ENCODE measurements at places on chromosomes 2 and 18.
A peak's percentile ranks its signal among the peaks of the same experiment; 100 is the strongest.

DNA sequence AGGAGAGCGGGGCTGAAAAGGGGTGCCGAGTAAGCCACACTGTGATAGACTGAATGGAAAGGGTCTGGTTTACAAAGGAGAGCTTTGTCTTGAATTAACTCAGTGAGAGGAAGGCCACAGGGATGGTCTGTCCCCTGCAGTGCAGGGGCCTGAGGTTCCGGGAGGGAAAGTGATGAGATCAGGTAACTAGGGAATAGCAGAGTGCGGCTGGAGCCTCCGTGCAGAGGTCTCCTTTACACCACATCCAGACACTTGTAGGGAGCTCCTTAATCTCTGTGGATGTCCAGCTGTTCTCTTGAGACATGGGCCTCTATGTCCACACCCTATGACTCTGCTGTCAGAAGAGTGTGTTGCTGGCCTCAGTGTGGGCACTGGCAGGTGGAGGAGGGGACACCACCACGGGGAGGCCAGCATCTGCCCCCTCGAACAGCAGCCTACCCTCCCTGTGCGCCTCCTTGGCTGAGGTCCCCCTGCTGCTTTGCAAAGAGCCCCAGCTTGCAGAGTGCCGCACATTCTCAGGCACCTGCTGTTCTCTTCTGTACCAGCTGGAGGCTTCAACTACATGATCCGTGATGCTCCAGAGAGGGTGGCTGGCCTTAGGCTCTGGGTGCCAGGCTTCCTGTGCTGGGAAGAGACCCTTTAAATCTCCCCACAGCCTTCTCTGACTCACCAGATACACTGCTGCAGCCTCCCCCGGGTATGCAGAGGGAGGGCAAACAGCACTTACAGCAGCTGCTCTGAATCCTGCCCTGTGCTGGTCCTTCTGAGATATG is 25.9 kb downstream of the ENOSF1 start:
- DNase-seq, result no peak

GRCh38 chr18:42950732-42951131 is 164.8 kb downstream of the RIT2 start:
- DNase-seq, result no peak

- peak; percentile 10 for DNase-seq
These were observed 634 bp downstream of the SPATS2L start for GRCh38 chr2:200306931-200307723.

DNA sequence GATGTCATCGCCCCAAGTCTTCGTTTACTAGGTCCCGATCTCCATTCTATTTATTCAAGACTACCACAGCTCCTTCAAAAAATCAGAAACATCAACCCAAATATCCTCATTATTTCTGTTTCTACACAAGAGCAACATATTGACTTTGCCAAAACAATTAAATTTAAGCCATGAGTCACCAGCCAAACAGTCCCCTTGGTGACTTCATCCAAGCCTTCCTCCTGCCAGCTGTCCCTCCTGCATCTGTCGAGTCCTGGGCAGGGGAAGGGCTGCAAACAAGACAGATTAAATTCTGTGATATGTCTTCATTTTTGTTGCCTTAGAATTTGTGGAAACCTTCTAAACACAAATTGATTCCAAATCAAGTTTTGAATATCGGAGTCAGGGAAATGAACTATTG is 110.3 kb downstream of the SP3 start:
- no peak for DNase-seq

DNA sequence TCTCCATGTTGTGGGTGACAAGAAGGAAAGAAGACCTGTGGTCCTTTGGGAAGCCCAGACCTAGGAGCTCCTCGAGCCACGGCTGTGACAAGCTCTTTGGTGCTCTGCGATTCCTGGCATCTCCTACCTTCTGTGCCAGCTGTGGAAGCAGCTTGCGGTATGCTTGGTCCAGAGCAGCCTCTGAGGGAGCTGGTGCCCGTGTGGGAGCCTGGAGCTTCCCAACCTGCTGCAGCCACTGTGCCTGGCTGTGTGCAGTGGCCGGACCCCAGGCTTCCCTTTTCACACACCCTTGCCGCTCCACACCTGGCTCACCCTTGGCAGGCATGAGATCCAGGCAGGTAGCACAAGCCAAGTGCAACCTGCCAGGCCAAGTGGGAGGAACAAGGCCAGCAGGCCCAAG is 1328.6 kb upstream of the SLC39A10 start:
- no peak for DNase-seq

- DNase-seq, result no peak
These were observed 783 bp downstream of the DPP4 start for GRCh38 chr2:162072976-162073887.

- no peak for DNase-seq
These were observed 19.2 kb downstream of the NRP2 start for GRCh38 chr2:205701509-205701908.

DNA sequence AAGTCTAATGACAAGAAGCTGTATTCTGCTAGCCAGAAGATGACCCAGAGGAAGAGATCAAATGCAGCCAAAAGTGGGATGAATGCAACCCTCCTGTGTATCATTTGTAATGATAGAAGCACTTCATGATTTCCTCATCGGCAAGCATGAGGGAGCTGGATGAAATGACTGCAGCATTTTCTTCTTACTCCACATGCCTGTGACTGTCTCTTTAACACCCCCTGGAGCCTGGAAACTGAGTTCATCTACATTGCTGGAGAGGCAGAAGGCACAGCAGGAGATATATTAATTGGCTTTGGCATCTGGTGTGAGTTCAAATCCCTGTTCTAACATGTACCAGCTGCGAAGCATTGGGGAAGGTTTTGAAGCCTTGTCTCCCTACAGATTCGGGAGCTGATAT is 37.7 kb downstream of the ID2 start:
- DNase-seq, result no peak

GRCh38 chr2:132577686-132578085 is 92.3 kb downstream of the LYPD1 start:
- DNase-seq, result no peak

DNA sequence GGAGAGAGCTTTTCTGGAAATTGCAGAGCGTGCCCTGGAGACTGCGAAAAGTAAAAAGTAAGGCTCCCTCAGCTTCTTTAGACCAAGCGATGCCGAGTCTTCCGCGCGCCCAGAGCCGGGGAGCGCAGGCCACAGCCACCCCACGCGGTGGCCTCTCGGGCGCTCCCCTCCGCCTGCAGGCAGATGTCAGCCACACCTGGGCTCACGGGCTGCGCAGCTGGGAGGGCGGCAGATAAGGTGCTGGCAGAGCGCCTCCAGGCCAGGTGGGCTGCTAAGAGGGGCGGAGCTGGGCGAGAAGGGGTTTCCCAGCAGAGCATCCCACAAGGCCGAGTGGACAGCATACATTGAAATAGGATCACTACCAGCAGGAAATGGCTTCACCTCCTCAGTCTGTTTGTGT is 81.7 kb downstream of the ARHGEF4 start:
- DNase-seq, result no peak

DNA sequence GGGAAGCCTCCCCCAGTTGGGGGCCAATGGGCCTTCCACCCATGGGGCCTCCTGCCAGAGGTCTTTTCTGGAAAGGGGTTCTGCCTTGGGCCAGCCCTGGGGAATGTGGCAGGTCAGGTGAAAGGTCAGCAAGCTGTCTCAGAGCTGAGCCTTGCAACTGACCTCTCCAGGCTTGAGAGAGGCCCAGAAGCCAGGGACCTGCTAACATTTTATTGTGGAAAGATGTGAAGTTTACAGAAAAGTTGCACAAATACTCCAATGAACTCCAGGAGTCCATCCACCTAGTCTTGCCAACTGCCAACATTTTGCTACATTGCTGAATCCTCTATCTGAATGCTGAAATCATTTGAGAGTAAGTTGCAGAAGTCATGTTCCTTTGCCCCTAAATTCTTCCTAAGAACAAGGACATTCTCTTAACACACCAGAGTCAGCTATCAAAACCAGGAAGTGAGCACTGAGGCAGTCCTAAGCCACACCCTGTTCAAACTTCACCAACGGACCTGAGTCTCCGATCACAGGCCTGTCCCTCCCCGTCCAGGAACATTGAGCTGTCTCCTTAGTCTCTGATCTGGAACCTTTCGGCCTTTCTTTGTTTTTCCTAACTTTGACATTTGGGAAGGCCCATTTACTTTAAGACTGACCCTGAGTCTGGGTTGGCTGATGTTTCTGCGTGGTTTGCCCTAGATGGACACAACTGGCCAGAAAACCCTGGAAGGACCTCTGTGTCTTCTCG is 4.0 kb downstream of the SNORC start:
- DNase-seq, result no peak

DNA sequence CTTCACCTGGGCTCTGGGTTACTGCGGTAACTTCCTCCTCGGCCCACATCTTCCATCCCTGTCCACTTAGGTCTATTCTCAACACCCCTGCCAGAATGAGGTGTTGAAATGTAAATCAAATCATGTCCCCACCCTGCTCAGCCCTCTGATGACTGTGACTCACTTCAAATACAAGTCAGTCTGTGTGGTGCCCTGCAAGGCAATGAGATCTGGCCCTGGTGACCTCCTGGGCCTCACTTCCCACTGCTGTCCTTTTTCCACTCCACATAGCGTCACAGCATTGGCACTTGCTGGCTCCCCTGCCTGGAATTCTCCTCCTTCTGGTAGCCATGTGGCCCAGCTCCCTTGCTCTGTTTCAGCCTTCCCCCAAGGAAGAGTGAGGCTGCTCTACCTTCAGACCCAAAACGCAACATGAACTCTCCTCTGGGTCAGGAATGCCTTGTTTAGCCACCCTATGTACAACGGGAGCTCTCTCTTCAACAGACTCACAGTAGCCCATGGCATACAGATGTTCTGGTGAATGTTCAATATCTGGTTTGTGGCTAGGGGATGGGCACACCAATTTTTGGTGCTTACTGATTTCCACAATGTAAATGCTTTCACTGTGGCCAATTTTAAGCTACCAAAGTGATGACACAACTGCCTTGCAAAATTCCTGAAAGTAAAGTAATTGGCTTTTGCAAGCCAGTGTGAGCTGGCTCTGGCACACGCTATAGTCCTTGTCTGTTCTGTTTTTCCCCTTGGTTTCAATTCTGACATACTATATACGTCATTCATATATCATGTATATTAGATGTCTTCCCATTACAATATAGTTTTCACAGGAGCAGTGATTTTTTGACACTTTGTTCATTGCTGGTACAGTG is 550.3 kb upstream of the HS6ST1 start:
- no peak for DNase-seq

DNA sequence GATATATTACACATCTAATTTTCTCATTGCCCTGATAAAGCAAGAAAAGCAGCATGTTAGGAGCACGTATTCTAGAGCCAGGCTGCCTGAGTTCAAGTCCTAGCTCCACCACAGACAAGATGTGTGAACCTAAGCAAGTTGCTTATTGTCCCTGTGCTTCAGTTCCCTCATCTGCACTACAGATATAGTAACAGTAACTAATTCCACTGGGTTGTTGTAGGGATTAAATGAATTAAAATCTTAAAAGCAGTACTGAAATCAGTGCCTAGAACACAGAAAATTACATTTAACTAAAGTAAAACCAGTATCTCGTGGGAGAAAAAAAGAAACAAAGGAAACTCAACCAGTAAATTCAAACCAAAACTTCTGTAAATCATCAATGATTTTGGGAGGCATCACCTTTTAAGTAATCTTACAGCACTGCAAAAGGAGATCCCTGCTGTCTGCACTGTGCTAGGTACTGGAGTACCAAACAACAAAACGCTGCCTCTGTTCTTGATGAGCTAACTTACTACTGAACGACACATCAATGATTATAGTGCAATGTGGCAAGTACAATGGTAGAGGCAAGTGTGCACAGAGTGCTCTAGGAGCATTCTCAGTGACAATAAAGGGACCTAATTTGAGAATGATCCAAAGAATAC is 7.9 kb downstream of the MAP3K2 start:
- no peak for DNase-seq

- DNase-seq, result no peak
These were observed 166.7 kb downstream of the AGAP1 start for GRCh38 chr2:235660484-235661082.

- DNase-seq, result no peak
These were observed 33.7 kb upstream of the APCDD1 start for GRCh38 chr18:10420561-10421352.

- DNase-seq, result no peak
These were observed at the start of gene TUBB6 for GRCh38 chr18:12307701-12308385. TSS of gene TUBB6 (plus strand) at chr18:12308241. CDS start at chr18:12308293, 52 bp downstream.

GRCh38 chr18:25727281-25727985 is 363.0 kb downstream of the SS18 start:
- DNase-seq, result no peak

GRCh38 chr2:55137024-55137958 is 87.0 kb upstream of the RTN4 start:
- no peak for DNase-seq

- DNase-seq, result no peak
These were observed 55.8 kb downstream of the ID2 start for GRCh38 chr2:8737571-8738175.

DNA sequence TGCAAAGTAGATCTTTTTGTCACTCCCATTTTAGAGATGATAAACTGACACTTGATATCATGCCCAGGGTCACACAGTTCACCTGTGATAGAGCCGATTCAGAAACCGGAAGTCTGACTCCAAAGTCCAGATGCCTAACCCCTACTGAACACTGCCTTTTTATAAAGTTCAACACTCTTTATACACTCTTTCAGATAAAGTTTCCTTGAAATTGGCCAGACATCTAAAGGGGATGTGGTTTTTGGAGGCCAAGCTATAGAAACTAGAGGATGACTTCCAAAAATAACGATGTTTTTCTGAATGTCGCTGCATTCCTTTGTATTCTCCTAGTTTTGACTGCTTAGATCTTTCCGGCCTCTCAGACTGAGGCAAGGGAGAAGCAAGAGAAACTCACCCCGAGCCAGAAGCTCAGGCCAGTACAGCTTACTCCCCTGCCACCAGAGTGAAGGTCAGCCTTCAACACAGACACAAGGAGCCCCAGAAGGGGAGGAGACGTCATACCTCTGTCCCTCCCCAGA is 61.8 kb downstream of the NRP2 start:
- no peak for DNase-seq

GRCh38 chr2:38483776-38484501 is 106.9 kb upstream of the ATL2 start:
- no peak for DNase-seq

DNA sequence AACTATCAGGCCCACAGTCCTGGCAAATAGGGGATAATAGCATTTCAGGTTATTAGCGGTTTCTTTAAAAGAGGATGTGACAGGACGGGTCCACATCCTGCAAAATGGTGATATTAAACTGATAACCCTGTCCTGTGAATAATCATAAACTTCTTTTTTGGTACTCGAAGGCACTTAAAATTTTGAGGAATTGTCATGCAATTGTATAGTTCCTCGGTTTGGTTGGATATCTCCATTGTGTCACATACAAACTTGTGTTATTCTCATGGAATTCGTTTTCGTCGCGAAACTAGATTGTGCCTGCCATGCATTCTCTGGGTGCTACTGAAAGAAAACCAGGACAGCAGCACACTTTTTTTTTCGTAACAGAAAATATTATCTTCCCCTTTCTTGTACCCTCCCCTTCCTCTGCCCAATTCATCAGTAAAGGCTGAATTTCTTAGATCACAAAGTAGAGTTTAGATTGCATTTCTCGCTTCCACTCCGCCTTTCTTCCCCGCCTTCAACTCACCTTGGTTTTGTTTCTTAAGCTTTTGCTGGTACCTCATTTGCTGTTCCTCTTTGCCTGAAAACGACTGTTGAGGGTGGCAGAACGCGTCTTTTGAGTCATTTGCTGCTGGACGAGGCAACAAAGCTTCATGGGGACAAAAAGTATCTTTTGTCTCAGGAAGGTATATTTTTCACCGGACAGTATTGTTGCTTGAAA is 1.3 kb downstream of the CERS6 start:
- DNase-seq, result peak; percentile 14

- no peak for DNase-seq
These were observed 48.1 kb downstream of the HPCAL1 start for GRCh38 chr2:10350761-10351160.

- peak; percentile 9 for DNase-seq
These were observed 45.2 kb upstream of the ST3GAL5 start for GRCh38 chr2:85933753-85934594.
